ENCODE measurements at places on chromosomes 4 and X.

DNA sequence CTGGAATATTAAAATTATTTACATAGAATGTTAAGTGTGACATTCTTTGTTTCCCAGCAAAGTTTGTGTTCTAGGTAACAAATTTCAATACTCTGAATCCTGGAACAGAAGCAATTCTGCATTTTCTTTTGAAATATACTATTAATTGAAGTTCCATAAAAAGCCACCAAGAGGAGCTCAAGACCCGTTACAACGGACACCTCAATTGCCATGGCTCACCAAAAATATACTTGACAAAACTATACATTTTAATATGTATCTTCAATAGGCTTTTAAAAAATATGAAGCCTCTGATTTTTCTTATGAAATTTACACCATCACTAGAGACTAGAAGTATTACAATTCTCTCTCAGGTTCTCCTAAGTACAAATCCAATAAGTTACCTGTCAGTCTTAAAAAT lies 111.4 kb downstream of the NYX start:
- peak; percentile 50 for DNase-seq

GRCh38 chr4:90184560-90184959 lies 57.4 kb downstream of the CCSER1 start:
- no peak for DNase-seq

- DNase-seq = no peak
Observed at GRCh38 chrX:153449368-153450113, 3.7 kb upstream of the TREX2 start.

DNA sequence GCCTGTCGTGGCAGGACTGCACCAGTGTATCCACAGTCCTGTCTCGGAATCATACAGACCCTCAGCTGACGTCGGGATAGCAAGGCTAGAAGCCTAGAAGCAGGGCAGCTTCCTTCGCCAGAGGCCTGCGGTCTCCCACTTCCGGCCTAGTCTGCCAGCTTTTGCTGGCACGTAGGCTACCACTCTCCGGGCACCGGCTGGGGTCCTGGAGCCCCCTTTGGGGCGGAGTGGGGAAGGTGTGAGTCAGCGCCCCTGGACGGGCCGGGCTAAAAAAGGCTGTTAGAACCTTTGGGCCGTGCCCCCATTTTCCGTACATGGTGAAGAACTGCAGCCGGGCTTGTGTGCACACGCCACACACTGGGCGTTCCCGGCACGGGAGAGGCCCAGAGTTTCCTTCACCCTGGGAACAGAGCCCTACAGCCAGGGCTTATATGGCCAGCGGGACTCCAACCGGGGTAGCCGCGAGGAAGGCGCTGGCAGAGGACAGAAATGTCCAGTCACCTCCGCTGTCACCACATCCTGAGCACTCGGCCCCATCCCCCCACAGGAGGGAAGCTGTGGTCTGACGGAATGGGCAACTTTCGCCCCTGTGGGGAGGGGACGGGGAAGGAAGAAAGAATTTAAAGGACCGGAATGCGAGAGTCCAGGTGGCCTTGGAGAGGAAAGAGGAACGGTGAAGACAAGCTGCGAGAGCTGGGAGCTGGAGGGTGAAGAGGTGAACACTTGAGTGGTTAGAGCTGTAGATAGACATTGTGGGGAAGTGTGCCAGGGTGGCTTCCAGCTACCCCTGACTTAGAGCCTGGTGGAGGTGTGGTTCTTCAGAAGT lies 4.6 kb downstream of the MAGIX start:
- DNase-seq = peak; percentile 88

DNA sequence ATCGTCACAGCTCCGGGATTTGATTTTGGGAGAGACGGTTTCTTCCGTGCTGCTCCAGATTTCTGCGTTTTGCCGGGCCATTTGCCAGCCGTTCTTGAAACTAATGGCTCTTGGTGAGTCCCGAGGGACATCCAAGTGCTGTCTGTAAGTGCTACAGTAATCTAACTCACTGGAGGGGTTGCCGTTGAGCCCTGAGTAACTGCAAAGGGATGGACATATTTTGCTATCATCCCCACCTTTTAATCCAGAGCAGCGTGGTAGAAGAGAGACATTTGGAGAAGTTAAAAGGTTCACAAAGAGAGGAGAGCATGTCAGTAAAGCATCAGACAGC lies 88.9 kb upstream of the PDLIM3 start:
- DNase-seq = no peak

GRCh38 chrX:1336331-1336943 lies at the start of gene IL3RA:
Gene IL3RA, plus strand, starts transcription at chrX:1336785. Its CDS starts 4,981 bp downstream, at chrX:1341766.
- DNase-seq = peak; percentile 40

GRCh38 chrX:37420756-37421155 lies 71.6 kb downstream of the PRRG1 start:
- DNase-seq = no peak

- DNase-seq = no peak
Observed at GRCh38 chrX:24203072-24203808, 53.7 kb downstream of the ZFX start.

DNA sequence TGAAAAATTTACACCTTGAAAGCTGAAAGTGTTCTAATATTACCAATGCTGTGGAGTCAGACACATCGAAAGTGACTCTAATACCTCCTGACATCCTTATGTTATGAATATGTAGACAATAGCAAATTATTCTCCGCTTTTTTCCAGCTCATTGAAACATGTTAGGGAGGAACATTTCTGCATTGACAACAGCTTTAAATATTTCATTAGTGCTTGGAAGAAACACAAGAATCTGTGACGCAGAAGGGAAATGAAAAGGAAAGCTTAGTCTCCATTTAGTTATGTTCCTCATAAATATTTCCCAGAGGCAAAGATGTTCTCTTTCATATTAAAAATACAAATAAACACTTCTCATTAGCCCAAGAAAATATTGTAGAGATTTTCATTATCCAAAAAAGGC lies 55.8 kb upstream of the CD99 start:
- DNase-seq = no peak

DNA sequence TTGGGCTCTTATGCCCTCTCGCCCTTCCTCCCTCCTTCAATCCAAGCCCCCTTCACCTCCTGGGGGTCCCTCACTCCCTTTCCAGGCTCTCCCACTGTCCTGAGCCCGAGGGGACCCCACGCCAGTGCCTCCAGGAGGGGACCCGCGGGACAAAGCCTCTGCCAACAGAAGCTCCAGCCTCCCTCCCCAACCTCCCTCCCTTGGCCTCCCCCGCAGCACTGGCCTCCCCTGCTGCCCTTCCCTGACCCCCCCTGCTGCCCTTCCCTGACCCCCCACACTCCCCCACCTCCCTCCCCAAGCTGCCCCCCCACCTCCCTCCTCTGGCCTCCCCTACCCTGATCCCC lies 71.0 kb upstream of the MXD4 start:
- no peak for DNase-seq

- no peak for DNase-seq
Observed at GRCh38 chr4:86955888-86956451, 21.2 kb downstream of the AFF1 start.

GRCh38 chr4:14000091-14000814 lies 372.7 kb upstream of the BOD1L1 start:
- no peak for DNase-seq

DNA sequence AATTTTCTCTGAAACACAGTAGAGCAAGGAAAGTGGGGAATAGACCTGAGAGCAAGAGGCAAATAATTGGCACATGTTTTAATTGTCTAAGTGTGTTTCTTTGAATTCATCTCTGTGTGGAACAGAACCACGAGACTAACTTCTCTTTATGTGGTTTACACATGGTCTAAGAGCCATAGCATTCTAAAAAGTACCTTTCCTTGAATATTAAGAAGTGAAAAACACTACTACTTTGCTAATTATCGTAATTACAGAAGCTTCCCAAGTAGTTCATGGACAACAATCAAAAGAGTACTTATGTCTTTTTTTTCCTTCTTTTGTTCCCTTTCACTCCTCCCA lies 2.9 kb upstream of the CYBB start:
- no peak for DNase-seq

DNA sequence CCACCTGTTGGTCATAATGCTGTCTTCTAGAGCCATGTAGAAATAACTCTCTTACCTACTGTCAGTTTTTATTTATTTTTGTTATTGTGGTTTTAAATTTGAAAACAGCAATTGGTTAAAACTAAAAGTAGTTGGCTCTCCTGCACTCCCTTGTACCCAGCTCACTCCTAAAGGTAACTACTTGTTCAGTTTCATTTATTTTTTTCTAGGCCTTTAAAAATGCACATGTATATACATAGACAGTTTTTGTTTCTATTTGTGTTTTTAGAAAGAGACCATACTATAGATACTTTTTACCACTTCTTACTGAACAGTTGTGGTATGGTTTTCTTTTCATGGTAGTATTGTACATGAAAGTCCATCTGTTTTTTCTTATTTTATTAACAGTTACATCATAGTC lies 16.8 kb downstream of the SMAD1 start:
- no peak for DNase-seq

GRCh38 chrX:145682518-145683298 lies 134.9 kb upstream of the SLITRK2 start:
- no peak for DNase-seq

GRCh38 chr4:139808808-139809756 lies 143.5 kb downstream of the MGST2 start:
- DNase-seq = no peak

All from cardiac fibroblast (primary cell).